Chondrocyte (in vitro differentiated cells): ENCODE measurements at places on chromosomes 16 and 17.
A peak's percentile ranks its signal among the peaks of the same experiment; 100 is the strongest.

- DNase-seq = peak; percentile 63
Observed at GRCh38 chr17:47802341-47803022, 19.1 kb downstream of the OSBPL7 start.

DNA sequence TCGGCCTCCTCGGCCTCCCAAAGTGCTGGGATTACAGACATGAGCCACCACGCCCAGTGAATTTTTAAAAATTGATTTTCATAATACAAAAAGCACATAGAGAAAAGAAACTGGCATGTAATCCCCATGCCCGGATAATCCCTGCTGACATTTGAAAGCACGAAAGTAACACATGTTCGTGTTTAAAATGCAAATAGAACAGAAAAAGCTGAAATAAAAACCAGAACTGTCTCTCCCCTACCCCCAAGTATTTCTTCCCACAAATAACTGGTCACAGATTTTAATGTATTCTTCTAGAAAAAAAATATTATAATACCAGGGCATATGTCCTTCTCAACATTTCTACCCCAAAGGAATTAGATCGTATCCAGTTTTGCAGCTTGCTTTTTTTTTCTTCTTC, 222.9 kb downstream of the SLC39A11 start:
- no peak for DNase-seq

DNA sequence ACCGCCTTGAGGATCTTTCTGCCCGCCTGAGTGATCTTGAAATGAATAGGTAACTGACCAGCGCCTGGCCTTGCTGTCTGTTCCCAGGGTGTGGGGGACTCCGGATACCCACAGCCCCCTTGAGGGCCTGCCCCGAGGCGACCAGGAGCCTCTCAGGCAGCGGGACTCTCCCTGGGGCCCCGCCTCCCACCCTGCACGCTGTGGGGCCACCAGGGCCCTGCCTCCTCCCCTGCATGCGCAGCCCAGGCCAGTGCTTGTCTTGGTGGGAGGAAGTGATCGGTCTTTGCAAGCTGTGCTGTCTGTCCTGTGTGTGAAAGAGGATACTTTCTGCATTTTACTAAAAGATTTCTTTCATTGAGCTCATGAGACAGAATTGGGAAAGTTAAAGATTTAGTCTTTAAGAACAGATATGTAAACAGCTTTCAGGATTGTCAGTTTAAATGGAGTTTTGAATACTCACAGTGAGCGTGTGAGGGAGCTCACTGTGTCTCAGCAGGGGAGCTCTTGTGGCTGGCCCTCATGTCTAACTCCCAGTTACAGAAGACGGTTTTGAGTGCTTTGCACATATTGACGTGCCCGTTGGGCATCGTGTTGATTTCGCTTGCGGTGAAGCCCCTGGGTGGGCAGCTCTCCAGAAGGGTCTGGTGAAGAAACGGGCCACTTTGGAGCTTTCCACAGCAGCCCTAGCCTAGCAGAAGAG, 36.1 kb upstream of the CAPN15 start:
- no peak for DNase-seq

DNA sequence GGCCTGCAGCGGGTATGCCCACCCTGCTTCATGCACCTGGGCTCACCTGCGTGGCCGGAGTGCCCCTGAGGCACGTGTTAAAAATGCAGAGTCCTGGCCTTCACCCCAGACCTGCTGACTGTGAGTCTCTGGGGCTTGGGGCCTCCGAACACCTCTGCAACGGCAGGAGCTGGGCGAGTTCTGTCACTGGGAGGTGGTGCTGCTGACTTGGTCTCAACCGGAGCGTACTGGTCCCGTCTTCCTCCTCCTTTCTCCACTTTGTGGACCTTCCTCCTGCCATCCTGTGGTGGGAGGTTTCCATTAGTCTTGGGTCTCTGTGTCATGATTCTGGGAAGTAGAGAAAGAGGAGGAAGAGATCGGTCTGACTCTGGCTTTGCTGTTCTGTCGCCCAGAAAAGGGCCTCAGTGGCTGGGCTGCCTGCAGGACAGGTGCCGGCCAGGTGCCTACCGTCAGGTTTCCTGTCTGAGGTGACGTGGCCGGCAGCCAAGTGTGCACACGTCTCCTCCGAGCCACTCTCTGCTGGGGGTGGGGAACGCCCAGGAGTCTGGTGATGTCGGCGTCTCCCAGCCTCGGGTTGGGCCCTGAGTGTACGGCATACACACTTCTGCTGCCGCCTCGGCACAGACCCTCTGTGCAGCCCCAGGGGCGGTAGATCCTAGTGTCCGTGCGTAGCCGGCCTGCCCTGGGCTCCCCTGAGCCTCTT, 6.9 kb downstream of the TSC2 start:
- DNase-seq = no peak

DNA sequence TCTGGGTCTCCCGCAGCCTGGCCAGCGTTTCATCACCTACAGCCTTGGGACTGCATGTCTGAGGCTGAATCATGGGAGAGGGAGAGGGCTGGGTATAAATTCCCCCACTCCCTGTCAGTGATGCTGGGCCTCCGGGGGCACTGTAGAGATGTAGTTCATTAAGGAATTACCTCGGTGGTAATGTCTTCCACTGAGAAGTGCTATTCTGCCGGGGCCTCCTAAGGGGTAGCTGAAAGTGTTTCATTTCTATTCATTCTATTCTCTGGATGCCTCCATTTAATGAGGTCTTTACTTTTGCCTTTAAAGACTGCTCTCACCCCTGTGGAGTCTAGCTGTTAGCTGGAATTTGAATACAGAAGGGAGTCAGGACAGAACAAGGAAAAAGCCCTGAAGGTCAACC, 116.4 kb upstream of the HS3ST4 start:
- no peak for DNase-seq

- DNase-seq = no peak
Observed at GRCh38 chr17:67080804-67081203, 36.5 kb downstream of the CACNG1 start.
